NCI-H1436 (cell line): ENCODE measurements at places on chromosomes 1 and 21.

DNA sequence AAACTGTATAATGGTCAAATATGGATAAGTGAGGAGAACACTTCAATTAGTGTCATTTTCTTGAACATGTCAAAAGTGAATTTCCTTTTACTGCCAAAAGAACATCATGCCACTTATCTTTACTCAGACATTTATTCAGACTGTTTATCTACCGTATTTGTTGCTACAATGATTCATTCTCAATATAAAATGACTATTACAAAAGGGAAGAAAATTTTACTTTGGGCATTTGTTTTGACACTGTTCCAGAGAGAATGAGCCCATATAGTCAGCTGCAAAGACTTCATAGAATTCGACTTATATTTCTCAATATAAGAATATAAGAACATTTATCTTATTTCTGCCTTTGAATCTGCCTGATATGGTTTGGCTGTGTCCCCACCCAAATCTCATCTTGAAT is 1699.1 kb downstream of the BRINP3 start:
- DNase-seq, result no peak

- no peak for DNase-seq
Observed at GRCh38 chr1:115228191-115228590, 109.9 kb downstream of the NGF start.

DNA sequence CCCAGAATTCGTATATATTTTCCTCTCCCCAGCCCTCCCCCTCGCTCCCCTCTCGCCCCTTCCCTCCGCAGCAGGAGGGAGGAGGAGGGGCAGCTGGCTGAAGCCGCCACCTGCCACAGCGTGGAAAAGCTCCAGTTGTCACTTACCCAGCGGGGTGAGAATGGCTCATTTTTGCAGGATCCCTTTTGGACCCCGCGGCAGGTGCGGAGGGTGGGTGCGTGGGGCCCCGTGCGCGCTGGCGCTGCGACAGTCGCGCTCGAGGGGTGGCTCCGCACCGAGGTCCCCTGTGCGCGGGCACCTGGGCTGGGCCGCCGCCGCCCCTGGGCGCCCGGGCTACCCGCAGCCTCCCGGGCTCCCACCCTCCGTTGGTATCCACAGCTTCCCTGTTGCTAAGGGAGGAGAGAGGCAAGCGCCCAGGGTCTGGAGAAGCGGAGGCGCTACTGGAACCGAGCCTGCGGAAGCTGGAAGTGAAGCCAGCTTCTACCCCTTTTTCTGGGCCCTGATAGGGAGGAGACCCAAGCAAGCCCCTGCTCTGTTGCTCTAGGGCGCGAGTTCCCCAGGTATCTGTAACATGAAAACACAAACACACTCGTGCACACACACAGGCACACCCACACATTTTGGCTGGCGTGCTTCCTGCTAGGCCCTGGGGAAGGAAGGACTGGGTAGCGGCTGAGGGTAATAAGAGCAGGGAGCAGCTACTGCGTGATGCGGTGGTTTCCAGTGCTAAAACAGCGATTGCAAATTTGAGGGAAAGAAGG is at the start of gene ERICH3:
ERICH3 (minus strand) TSS at position 442 of the 761 bp plus-strand sequence; CDS start at position 169, 273 bp downstream.
- DNase-seq, result peak; percentile 12

DNA sequence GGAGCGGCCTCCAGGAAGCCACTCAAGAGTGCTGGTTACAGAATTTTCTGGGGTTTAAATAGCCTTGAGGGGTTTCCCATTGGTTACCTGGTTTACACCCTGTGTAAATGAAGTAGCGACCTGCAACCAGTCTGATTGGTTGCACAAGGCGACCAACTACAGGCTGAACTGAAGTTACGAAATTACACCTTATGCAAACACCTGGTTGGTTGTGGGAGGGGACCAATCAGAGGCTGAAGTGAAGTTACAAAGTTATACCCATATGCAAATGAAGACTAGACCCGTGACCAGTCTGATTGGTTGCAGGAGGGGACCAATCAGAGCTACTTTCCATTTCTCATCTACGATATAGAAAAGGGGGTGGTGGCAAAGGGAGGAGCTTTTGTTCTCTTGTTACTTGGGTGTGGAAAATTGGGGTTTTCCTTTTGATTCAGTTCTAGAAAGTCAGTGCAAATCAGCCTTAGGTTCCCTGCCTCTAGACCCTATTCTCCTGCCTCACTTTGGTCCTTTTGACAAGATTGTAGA is 22.2 kb upstream of the C1orf174 start:
- DNase-seq, result peak; percentile 69

DNA sequence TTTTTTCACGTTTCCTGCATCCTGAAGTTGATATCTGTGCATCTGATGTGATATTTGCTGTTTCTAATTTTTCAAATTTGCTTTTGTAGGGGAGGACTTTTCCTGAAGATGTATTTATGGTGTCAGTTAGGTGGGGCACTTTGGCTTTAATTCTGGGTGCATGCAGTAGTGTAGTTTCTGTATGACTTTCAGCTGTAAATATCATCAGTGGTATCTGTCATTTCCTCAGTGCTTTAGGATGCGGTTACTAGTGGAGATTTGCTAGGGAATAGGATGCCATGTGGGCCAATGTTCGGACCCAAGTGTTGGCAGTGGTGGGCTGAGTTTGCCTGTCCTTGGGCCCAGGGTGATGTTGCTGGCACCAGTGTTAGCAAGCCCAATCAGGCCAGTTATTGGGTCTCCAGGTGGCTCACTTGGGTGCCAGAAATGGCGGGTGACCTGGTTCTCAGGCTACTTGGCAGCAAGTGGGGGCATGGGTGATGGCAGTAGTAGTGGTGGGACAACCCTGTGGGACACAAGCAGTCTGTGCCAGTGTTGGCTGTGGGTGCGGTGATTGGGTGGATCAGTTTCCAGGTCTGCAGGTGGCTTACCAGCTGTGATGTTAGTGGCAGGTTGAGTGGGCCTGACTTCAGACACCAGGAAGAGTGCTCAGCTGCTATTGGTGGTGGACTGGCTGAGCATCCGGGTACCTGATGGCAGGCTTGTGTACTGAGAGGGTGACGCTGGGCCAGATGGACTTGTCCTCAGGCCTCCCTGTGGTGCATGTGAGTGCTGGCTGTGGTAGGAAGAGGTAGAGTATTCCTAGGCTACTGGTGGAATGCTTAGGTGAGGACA is 24.4 kb downstream of the CD55 start:
- DNase-seq, result no peak

GRCh38 chr1:7339953-7340352 is 431.1 kb upstream of the VAMP3 start:
- DNase-seq, result no peak

DNA sequence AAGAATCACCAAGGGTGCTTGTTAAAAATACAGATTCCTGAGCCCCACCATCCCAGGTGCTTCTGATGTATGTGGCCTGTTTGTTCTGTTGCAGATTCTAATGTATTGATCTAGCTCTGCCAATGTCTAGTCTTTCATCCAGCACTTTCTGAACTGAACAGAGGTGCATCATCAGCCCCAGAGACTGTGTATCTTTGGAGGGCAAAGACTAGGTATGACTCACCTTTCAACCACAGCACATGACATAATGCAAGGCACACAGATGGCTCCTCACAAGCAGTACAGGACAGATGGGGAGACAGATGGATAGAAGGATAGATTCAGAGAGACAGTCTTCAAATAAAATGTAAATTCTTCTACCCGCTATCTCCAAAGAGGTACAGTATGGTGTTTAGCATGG is 32.3 kb downstream of the CD58 start:
- DNase-seq, result no peak

DNA sequence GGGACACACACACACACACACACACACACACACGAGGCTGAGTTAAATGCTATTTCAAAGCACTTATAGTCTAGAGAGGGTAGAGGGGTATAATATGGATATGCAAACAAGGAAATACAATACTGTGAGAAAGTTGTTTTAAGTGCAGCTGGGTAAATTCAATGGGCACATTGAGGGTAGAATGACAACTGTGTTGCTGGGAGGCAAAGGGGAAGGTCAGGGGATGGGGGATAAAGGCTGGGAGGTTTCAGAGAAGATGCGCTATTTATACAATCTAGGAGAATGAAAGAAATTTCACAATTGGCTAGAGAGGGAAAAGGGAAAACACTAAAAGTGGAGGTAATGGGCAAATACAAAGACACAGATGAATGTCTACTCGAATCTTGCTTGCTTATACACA is 19.4 kb downstream of the EXTL2 start:
- peak; percentile 45 for DNase-seq

DNA sequence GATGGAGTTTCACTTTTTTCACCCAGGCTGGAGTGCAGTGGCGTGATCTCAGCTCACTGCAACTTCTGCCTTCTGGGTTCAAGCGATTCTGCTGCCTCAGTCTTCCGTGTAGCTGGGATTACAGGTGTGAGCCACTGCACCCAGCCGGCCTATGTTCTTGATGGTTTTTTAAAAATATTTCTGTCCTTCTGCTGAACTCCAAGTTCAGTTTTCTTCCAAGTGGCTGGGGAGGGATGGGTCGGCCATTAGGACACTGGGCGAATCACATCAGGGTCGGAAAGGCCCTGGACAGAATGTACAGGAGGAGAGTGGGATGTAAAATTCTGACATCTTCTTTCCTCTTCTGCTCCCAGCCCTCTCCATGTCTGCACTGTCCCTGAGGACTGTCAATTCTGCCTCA is 289.6 kb downstream of the PTPRU start:
- no peak for DNase-seq

DNA sequence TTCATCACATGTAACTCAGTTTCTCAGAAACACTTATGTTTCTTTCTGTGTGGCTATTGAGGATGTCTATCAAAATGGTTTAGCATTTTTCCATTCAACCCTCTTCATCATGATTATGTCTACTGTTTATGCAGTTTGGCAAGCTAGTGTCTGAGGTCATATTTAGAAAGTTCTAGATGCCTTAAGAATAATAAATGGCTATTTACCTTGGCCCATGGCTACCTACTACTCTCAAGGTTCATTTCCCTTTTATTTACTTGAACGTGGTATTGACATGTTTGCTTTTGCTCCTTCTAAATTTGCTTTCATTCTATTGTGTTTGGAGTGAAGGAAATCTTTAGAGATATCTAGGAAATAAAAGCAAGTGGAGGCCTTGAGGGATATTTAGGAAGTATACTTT is 193.7 kb upstream of the OLFM3 start:
- no peak for DNase-seq

- no peak for DNase-seq
Observed at GRCh38 chr1:26094076-26094669, 17.5 kb upstream of the PDIK1L start.

DNA sequence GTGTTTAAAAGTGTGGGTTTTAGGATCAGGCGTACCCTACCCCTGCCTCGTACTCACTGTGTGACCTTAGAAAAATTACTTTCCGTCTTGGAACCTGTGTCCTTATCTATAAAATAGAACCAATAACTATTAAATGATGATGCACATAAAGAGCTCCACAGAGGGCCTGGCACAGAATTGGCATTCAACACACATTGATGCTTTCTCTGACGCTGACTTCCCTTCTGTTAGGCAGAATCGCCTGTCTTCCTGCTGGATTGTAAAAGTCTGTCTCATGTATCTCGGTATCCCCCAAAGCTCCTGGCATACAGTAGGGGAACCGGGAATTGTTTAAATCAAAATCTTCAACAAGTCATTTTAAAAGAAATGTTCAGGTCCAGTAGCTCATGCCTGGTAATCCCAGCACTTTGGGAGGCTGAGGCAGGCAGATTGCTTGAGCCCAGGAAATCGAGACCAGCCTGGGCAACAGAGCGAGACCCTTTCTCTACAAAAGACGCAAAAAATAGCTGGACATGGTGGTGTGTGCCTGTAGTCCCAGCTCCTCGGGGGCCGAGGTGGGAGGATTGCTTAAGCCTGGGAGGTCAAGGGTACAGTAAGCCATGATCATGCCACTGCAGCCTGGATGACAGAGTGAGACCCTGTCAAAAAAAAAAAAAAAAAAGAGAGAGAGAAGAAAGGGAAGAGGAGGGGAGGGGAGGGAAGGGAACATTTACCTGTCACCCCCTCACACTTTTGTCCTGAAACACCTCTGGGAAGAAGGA is 41.3 kb upstream of the FHAD1 start:
- DNase-seq, result no peak

GRCh38 chr1:209802117-209802779 is 3.7 kb downstream of the IRF6 start:
- no peak for DNase-seq

- DNase-seq, result no peak
Observed at GRCh38 chr1:228434689-228435088, 18.0 kb upstream of the TRIM17 start.

DNA sequence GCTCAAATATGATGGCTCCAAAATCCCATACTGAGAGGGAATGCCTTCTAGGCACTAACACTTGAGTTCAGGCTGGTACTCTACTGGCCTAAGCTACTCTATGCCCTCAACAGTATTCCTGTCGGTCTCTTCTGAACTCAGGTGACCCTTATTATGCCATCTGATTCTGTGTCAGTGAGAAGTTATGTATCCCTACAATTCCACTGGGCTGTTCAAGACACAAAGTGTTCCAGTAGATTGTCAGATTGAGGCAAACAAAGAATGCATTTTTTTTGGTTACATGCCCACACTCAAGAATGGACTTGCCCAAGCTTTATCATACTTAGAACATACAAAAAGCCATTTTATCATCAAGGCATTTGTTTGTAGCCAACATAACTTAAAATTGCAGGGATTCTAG is 553.8 kb upstream of the PRMT6 start:
- DNase-seq, result no peak

- no peak for DNase-seq
Observed at GRCh38 chr1:232474826-232475225, 155.1 kb downstream of the SIPA1L2 start.

DNA sequence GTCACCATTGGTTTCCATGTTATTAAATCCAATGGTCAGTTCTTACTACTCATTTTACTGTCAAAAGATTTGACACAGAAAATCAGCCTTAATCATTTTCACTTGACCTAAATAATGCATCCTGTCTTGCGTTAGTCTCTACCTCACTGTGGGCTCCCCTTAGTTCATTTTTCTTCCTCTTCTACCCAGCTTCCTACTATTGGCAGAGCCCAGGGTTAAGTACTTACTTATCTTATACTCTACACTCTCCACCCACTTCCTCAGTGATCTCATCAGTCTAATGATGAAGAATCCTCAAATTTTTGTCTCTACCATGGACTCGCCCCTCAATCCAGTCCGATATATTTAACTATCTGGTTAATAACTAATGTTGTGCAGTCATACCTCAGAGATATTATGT is 735.9 kb downstream of the KCNT2 start:
- DNase-seq, result no peak

DNA sequence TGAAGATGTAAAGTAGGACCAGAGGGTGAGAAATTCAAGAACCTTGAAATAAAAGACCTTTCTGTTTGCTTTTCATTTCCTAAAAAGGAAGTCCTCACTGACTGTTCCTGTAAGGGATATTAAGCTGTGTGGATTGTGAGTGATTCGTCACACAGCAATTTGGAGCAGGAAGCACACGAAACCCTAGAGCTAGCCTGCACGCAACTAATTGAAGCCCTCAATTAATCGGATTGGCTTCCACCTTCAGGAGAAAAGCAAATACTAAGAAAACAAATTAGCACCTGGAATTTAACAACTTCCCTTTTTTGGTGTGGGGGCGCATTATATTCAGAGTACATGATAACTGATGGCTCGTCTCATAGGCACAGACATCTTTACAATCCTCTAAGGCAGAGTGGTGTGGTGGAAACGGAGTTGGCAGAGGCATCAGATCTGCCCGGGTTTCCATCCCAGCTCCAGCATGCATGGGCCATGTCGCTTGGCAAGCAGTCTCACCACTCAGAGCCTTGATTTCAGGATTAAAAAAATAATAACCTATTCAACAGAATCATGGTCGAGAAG is 95.2 kb downstream of the KCNJ15 start:
- peak; percentile 43 for DNase-seq

- DNase-seq, result no peak
Observed at GRCh38 chr1:206685334-206685768, 646 bp downstream of the MAPKAPK2 start.
